ENCODE measurements at places on chromosomes 16 and 17.

DNA sequence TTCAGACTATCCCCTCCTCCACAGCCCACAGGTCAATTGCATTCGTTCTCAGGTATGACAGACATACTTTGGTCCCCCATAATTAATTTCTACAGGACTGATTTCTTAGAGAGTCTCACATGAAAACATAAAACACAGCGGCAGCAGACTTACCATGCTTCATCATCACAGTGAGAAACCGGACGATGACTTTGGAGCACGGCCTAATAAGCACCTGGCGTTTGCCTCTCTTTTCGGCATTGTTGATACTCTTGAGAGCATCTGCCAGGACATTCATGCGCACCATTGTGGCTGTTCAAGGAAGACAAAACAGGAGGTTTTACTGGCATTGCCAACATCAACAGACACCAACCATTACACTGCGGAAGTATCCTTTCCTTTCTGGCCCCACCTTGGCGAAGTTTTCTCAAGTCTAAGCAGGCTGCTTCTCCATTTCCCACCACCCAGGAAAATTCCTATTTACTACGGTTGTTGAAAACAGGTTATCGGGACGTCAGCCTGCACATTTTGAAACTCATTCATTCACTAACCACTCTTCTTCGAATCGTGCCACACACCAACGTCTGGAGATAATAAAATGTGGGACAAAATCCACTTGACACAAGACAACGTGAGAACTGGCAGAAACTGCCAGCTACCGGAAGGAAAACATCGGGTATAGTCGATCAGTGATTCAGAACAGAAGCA, 1.2 kb downstream of the RPS15A start:
- DNase-seq, result no peak

DNA sequence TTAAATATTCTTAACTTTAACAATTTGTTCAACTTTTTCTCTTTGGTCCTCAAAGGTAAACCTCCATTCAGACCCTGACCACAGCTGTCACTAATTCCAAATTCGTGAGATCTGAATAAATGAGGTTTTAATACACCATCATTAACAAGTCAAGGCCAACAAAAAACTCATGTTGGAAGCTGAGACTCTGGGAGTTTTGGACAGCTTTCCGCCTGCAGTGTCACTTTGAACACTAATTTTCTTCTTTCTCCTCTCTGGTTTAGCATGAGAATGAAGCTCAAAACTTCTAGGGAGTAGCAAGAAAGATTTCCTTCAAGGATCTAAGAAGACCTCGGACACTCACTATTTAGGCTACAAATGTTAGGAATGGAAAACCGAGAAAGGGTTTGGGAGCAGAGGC, 32.7 kb upstream of the DNAH9 start:
- DNase-seq, result no peak

GRCh38 chr16:11014136-11014535, 69.8 kb downstream of the CLEC16A start:
- DNase-seq, result no peak

- no peak for DNase-seq
Measured at GRCh38 chr16:23905027-23905426, 69.2 kb downstream of the PRKCB start.

DNA sequence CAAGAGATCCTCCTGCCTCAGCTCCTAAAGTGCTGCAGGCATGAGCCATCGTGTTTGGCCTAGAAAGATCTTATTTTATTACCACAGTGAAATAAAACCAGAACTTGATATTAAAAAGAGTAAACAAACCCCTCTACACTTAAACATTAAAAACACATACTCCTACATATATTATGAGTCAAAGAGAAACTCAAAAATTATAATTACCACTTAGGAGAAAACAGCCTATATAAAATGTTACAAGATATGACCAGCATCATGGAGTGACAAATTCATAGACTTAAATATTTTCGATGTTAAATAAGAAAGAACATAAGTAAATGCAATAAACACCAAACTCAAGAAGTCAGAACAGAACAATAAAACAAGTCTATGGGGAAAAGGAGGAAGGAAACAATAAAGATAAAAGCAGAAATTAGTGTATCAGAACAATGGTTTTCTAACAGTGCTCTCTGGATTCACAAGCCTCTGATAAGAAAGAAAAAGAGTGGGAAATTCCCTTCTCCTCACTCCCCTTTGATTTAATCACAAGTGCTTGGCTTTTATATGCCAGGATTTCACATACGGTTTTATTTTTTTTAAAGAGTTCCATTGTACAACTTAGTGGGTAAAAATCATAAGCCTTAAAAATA, 23.0 kb downstream of the SKAP1 start:
- DNase-seq, result no peak

DNA sequence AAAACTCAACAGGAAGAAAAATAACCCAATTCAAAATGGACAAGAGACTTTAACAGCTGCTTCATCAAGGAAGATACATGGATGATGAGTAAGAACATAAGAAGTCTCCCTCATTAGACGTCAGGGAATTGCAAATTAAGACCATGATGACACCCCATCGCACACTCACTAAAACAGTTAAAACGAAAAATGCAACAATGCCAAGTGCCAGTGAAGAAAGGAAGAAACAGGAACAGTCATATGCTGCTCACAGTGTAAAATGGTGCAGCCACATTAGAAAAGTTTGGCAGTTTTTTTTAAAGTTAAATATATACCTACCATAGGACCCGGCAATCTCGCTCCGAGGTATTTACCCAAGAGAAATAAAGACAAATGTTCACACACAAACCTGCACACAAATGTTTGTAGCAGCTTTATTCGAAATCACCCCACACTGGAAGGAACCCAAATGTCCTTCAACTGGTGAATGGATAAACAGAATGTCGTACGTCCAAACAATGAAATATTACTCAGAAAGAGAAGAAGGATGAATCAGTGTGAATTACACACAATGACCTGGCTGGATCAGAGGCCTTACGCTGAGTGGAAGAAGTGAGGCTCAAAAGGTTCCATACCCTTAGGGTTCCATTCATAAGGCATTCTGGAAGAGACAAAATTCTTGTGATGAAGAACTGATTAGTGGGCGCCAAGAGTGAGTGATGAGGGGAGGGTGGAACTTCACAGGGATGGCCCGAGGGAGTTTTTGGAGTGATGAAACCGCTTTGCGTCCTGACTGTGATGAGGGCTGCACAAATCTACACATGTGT, 110.3 kb downstream of the C16orf95 start:
- DNase-seq, result no peak

DNA sequence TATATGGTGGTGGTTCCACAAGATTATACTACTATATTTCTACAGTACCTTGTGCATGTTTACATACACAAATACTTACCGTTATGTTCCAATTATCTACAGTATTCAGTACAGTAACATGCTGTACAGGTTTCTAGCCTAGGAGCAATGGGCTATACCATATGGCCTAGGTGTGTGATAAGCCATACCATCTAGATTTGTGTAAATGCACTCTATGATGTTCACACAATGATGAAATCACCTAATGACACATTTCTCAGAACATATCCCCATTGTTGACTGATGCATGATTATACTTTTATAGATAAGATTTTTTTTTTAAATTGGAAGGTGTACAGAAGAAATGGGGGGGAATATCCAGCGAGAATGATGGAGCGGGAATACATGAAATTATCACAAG, 123.0 kb upstream of the TOB1 start:
- no peak for DNase-seq

GRCh38 chr17:32015245-32016013, 8.2 kb downstream of the LRRC37B start:
- DNase-seq, result no peak

DNA sequence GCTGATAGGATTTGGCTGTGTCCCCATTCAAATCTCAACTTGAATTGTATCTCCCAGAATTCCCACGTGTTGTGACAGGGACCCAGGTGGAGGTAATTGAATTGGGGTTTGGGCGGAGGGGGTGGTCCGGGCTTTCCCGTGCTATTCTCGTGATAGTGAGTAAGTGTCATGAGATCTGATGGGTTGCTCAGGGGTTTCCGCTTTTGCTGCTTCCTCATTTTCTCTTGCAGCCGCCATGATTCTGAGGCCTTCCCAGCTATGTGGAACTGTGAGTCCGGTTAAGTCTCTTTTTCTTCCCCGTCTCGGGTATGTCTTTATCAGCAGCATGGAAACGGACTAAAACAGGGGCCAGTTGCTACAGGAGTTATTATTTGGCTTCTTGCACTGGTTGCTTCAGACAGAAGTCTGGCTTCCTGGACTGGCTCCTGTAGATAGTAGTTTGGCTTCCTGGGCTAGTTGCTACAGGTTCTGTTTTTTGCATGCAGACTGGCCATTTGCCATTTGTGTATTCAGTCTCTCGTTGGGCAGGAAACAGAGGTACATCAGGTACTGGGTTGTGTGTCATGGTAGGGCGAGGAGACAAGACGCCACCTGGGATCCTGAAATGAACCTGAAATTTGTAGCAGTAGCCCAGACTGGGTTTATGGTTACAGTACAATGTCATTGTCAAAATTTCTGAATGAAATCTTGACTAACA, 32.6 kb downstream of the CNTNAP4 start:
- DNase-seq, result no peak

DNA sequence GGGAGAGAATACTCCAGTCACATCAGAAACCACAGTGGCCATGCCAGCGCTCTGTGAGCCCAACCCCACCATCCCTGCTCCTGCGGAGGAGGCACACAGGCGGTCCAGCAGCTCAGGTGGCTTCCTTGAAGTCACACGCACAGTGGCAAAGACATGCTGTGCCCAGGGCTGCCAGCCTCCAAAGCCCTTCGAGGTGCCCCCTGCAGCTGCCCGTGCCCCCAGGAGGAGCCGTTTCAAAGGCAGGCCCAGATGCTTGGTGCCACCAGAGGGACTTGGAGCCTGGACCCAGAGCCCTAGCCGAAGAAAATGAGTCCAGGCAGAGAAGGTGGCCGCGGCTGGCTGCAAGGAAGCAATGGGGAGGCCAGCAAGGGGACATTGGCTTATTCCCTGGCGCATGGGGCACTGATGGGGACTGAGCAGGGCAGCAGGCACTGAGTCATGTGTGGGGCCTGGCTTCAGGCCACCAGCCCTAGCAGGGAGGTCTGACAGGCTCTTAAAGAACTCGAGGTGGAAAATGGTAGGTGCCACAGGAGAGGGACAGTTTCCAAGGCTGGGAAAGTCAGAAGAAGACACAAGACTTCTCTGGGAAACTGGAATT, 17.2 kb upstream of the CACNG1 start:
- no peak for DNase-seq

GRCh38 chr17:56983366-56983765, 5.4 kb downstream of the SCPEP1 start:
- DNase-seq, result no peak

GRCh38 chr16:12959072-12959471, 57.7 kb downstream of the SHISA9 start:
- DNase-seq, result no peak

- no peak for DNase-seq
Measured at GRCh38 chr16:11687601-11688519, 19.6 kb downstream of the SNN start.

- no peak for DNase-seq
Measured at GRCh38 chr17:17958982-17959381, 13.2 kb downstream of the TOM1L2 start.

- no peak for DNase-seq
Measured at GRCh38 chr17:76246080-76247066, 6.1 kb upstream of the RNF157 start.

- no peak for DNase-seq
Measured at GRCh38 chr17:34254651-34255380, at the start of gene CCL2. Gene CCL2, plus strand, starts transcription at chr17:34255285. Its CDS starts 65 bp downstream, at chr17:34255350.

DNA sequence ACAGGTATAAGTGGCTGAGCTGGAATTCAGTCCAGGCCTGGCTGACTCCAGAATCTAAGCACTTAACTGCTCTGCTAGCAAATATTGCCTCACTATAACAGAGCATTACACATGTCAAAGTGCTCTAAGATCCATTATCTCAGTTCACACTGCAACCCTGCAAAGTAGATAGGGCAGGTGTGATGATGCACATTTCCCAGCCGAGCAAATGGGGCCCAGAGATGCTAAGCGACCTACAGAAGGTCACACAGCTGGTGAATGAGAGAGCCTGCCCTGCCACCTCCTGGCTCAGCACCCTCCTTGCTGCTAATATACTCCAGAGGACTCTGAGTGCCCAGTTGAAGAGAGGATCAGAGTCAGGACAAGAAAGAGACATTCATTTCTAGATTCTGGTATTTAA, 73.6 kb upstream of the CCL1 start:
- no peak for DNase-seq

DNA sequence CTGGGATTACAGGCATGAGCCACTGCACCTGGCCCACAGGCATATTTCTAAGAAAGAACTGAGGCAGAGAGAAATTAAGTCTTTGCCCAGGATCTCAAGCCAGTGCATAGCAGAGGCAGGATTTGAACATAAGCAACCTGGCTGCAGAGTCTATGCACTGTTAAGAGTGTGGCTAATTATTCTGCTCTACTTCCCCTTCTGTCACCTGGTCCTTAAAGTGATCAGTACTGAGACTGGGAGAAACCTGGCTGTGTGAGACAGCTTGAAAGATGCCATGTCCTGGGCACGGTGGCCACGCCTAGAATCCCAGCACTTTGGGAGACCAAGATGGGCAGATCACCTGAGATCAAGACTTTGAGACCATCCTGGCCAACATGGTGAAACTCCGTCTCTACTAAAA, 58.1 kb downstream of the IQCK start:
- no peak for DNase-seq
